ENCODE measurements at places on chromosomes 16 and 17.
A peak's percentile ranks its signal among the peaks of the same experiment; 100 is the strongest.

DNA sequence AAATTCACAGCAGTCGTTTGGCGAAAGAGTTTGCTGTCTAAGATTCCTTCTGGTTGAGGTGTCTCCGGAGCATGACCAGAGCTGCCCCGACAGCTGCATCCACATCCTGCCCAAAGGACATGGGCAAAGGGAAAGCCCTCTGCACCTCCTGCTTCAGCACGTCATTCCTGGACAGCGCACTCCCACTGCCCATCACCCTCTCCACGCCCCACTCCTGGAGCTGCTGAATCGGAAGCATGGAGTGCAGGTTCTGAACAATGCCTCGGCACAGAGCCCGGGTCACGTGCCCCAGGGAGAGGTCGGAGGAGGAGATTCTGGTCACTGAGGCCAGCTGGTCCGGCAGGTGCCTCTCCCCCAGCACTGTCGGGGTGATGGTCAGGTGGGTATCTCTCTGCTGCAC, 1.3 kb upstream of the TRPV1 start:
- DNase-seq = no peak

DNA sequence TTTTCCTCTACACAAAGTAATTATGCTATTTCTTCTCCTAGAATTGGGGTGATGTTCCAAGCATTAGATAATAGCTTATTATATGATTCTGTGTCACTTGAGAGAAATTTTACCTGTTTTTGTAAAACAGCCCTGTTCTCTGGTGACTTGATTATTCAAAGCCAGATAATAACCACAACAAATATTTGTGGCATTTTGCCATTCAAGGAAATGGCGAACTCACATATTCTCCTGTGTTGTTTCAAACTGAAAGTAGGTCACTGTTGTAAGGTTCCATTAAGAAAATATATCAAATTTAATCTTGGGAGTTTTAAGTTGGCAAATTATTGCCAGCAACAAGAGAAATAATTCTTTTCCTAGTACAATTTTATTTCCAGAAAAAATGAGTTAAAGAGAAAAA, 124.8 kb downstream of the STXBP4 start:
- peak; percentile 37 for DNase-seq

DNA sequence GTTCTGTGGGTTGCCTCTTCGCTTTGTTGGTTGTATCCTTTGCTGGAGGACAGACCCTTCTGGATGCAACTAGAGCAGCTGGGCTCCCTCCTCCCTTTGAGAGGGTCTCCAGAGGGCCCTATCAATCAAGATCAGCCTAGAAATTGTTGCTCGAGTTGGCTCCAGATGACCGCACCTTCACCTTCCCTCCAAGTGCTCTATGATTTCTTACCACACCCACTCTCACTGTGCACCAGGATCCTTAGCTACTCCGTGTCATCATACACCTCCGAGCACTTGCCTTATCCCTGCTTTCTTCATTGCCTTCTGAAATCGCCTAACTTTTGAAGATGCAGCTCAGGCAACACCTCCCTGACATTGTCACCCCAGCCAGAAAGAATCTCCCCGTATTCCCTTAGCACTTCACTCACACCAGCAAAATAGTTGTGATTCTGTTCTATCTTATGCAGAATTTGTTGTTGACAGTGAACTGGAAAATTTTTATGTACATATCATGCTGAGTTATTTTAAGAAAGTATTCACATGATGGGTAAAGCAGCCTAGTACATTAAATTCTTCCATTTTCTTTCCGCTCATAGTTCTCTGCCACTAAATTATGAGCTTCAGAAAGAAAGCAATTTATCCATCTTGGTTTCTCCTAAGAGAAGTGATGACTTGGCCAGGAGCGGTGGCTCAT, 52.9 kb downstream of the ABAT start:
- DNase-seq = no peak

- no peak for DNase-seq
Measured at GRCh38 chr16:28288114-28288513, 4.2 kb upstream of the SBK1 start.

DNA sequence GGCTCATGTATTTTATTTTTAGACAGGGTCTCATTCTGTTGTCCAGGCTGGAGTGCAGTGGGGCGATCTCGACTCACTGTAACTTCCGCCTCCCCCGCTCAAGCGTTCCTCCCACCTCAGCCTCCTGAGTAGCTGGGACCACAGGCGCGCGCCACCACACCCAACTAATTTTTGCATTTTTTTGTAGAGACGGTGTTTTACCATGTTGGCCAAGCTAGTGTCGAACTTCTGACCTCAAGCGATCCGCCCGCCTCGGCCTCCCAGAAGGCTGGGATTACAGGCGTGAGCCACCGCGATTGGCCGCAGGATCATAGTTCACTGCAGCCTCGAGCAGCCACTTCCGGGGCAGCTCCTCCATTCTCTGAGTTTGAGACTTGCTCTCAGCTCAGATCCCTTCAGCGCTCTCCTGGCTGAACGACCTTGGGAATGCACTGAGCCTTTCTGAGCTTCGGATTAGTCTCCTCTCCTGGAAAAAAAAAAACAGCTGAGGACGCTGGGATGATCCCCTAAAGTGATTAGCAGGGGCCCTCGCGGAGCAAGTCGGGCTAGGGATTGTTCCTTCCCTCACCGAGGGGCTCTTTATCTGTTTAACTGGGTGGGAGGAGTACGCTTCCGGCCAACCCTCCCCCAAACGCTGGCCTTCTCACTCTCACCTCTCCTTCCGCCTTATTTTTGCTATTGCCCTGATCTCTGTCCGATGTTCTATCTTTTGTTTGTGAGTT, 1.1 kb upstream of the PKMYT1 start:
- no peak for DNase-seq

- no peak for DNase-seq
Measured at GRCh38 chr17:50725769-50726655, 6.6 kb downstream of the LUC7L3 start.

DNA sequence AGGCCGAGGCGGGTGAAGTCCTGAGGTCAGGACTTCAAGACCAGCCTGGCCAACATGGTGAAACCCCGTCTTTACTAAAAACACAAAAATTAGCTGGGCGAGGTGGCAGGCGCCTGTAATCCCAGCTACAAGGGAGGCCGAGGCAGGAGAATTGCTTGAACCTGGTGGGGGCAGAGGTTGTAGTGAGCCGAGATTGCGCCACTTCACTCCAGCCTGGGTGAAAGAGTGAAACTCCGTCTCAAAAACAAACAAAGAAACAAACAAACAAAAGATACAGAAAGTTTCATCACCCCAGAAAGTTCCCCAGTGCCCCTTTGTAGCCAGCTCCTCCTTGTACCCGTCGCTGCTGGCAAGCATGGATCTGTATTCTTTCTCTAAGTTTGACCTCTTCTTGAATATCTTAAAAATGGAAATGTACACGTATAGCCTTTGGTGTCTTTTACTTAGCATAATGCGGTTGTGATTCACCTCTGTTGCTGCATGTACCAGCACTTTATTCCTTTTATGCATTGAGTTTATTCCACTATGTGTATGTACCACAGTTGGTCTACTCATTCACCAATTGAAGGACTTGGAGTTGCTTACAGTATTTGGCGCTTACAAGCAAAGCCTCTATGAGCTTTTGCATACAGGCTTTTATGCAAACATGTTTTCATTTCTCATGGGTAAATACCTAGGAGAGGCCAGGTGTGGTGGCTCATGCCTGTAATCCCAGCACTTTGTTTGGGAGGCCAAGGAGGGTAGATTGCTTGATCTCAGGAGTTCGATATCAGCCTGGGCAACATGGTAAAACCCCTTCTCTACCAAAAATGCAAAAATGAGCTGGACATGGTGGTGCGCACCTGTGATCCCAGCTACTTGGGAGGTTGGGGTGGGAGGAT, 87.5 kb upstream of the CLEC18A start:
- no peak for DNase-seq

- no peak for DNase-seq
Measured at GRCh38 chr17:40779181-40779909, 3.0 kb downstream of the KRT27 start.

DNA sequence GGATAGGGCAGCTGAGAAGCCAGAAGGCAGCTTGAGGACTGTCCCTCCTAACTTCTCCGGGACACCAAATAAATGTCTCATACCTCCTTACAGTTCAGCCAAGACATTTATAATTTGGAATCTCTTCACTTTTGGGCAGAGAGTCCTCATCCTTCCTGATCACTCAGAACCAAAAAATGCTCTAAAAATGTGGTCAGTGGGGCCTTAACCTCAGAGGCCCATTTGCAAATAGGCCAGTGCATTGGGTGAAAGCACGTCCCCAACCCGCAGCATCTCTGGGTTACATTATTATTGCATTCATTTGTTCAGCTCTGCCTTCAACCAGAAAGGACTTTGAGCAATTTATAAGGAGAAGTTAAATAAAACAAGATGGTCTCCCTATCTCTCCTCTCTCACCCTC, 112.4 kb upstream of the IRX3 start:
- DNase-seq = no peak

DNA sequence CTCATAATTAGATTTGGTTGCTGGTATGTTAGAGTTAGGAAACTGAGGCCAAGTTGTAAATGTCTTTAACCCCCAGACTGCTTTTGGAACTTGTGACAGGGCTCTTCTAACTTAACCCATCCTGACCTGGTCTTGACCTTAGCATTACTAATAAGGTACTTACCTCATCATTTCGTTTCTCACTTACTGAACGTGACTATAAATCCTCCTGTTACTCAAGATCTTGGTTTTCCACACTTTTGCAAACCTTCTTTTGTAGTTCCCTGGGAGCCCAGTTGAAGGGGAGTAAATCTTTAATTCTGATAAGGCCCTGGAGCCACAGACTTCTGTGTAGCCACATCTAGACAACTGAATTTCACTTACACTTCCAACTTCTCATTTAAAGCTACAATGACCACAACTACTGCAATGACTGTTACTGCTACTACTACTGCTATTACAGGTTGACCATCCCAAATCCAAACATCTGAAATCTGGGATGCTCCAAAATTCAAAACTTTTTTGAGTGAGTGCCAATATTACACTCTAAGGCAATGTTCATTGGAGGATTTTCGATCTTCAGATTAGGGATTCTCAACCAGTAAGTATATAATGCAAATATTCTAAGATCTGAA, 248.8 kb upstream of the TBX2 start:
- DNase-seq = no peak

DNA sequence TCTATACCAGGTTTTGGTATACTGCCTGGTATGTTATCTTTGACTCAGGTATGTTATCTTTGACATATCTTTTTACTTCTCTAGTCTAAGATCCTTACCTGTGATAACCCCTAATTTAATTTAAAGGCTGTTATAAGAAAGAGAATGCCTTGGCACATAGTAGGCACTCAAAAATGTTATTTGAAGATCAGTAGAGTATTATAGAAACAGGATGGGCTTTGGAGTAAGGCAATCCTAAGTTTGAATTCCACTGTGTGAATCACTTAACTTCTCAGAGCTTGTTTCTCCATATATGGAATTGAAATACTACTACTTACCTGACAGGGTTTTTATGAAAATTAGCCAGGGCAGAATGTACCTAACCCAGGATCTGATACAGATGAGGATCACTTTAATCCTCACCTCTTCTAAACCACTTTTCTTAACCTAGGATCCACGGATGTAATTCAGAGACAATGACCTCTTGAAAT, 1.2 kb downstream of the BRIP1 start:
- no peak for DNase-seq

- no peak for DNase-seq
Measured at GRCh38 chr16:73028263-73028662, 19.7 kb downstream of the ZFHX3 start.

DNA sequence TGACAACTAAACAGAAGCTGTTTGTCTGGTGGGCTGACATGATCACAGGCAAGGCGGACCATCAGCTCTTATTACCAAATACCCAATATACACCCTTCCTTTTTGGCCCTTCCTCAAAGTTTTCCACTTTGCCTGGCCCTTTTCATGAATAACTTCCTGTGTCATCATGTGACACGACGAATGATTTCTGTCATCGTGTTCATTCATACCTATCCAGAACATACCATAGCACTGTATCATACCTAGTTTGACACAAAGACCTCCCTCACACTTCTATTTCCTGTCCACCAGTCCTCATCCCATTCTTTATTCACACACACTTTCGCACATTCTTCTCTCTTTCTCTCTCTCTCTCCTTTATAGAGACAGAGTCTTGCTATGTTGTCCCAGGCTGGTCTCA, 131.8 kb downstream of the STX8 start:
- DNase-seq = no peak

DNA sequence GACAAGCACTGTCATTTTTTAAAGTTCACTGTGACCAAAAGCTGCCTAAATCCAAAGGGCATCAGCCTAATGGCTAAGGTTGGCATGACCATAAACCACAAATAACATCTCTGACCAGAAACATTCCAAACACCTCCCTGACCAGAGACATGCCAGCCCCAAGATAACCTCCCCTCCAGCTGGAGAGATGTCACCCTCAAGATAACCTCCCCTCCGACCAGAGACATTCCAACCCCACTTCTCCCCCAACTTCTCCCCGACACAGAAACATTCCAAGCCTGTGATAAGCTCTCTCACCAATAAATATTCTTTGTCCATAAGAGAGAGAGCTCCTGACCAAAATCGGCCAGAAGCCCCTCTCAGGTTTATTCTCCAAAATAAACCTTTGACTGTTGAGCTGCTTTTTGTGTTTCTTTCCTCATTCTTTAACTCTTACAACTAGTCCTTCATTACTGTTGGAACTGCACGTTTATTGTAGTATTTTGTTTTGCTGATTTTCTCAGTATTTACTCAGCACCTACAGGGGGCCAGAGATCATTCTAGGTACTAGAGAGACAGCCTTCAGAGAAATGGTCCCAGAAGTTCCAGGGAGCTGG, 325.6 kb downstream of the SLC39A11 start:
- DNase-seq = no peak

- no peak for DNase-seq
Measured at GRCh38 chr16:25855818-25856217, 164.1 kb downstream of the HS3ST4 start.

- DNase-seq = no peak
Measured at GRCh38 chr16:81571592-81572385, 127.2 kb downstream of the CMIP start.

DNA sequence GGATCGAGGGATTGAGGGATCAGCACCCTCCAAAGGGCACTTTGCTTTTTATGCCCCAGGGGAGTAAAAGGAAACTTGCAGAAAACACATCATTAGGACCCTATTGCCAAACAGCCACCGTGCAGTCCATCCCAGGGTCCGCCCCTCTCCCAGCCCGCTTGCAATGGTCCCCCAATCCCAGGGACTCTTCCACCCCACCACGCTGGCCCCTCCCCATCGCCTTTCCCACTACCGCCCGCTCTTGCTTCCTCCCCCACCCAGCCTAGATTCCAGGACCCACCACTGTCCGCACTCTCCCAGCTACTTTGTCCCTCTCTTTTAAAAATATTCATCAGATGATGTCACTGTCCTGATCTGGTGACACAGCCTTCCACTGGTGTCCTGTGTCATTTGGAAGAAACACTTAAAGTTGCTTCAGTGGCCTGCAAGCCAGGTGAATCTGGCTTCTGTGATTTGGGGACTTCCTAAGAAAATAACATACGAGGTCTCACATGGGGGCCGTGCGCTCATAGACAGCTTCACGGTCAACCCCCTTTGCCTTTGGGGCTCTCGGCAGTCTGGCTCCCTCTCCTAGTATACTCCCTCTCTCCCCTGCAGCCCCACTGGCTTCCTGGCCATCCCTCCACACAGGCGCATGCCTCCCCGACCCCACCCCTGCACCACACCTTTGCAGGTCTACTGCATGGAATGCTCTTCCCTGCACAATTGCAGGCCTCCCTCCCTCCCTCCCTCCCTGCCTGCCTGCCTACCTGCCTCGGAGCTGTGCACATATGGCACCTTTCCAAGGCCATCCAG, 127.9 kb downstream of the RBFOX3 start:
- no peak for DNase-seq
